Right cardiac atrium (tissue), 5 donors: ENCODE measurements at places on chromosomes 2 and 18. TPM values are rescaled to one million over a fixed set of nuclear protein-coding genes. Genes with fewer than 3 reads are reported as not detected.

DNA sequence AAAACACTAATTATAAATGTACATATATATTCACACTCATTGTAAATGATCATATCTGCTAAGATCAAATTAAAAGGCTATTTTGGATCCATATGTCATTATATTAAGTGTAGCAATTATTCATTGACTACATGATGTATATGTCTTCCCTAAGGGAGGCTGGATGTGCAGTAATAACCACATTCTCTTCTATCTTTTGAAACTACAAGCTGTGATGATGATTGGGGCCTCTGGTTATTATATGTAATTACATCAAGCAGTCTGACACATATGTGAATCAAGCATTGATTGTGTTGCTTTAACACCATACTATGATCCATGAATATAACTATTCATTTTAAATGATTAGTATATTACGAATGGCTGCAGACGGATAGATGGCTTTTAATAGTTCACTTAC, 1973.4 kb downstream of the SUCLG1 start:
- DNase-seq: no peak

DNA sequence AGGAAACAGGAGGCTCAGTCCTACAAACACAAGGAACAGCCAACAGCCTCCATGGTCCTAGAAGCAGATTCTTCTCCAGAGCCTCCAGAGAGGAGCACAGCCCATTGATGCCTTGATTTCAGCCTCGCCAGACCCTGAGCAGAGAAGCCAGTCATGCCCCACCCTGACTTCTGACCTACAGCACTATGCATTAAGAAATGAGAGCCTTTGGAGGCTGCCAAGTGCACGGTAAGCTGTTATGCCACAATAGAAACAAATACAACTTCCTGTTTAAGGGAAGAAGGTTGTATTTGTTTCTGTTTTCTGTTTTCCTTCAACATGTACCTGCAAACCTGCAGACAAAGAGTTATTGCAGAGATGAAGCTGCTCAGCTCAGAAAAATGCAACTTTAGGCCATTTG, 181.3 kb upstream of the AGAP1 start:
- DNase-seq: no peak

DNA sequence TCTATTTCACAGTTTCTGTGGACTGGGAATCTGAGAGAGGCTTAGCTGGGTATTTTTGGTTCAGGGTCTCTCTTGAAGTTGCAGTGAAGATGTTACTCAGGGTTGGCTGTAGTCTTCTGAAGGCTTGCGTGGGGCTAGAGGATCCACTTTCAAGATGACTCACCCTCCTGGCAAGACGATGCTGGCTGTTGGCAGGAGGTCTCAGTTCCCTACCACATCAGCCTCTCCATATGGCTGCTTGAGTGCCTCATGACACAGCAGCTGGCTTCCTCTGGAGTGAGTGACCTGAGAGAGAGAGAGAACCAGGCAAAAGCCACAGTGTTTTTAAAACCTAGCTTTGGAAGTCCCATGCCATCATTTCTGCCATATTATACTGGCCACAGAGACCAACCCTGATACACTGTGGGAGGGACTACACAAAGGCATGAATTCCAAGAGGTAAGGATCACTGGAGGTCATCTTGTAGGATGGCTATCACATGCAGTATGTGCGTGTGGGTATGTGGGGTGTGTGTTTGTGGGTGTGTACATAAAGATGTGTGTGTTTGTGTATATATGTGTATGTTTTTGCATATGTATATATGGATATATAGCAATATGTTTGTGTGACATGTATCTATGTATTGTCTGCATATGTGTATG, 25.1 kb downstream of the DNPEP start:
- DNase-seq: peak; percentile 50

GRCh38 chr2:10811517-10811916, 1.1 kb downstream of the PDIA6 start:
- DNase-seq: no peak

GRCh38 chr2:104888489-104889258, 34.8 kb downstream of the POU3F3 start:
- DNase-seq: no peak

DNA sequence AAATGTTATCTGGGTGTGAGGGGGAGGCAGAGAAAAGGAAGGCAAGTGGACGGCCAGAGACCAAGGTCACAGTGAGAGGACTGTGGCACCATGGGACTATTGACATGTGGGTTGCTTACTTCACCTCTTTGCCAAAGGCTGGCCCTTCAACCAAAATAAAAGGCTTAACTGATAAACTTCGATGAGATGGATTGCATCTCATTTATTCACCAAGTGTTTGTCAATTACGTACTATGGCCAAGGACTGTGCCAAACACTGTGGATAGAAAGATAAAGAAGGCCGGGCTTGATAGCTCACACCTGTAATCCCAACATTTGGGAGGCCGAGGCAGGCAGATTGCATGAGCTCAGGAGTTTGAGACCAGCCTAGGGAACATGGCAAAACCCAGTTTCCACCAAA, 98.7 kb upstream of the CCBE1 start:
- DNase-seq: no peak

GRCh38 chr18:11654736-11655605, 34.1 kb upstream of the GNAL start:
- peak; percentile 77 for DNase-seq

The GCG gene
- not detected for total RNA-seq
